T-helper 17 cell (primary cell): ENCODE measurements at places on chromosomes 3 and 15. TPM values are rescaled to one million over a fixed set of nuclear protein-coding genes. Genes with fewer than 3 reads are reported as not detected.

DNA sequence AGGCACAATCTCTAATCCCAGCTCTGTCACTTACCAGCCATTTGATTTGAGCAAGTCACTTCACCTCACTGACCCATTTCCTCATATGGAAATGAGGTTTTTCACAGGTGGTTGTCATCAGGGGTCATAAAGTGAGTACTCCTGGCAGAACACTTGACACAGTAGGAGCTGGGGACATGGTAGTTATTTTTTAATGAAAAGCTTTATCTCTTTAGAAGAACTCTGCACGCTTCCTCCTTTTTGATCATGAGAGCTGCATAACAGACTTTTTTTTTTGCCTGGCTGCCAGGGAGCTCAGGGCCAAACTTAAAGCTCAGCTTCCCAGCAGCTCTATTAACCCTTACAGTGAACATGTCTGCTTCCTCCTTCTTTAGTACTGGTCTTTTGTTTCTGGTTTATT lies 8.4 kb downstream of the VWA5B2 start:
- H3K27me3 ChIP-seq: peaks cover 5% of the 10 kb centered on the region
- peaks cover 2% of the 10 kb centered on the region for H3K4me1 ChIP-seq
- peaks cover under 1% of the 10 kb centered on the region for H3K36me3 ChIP-seq
- no peak overlapping the region for H3K4me3 ChIP-seq

DNA sequence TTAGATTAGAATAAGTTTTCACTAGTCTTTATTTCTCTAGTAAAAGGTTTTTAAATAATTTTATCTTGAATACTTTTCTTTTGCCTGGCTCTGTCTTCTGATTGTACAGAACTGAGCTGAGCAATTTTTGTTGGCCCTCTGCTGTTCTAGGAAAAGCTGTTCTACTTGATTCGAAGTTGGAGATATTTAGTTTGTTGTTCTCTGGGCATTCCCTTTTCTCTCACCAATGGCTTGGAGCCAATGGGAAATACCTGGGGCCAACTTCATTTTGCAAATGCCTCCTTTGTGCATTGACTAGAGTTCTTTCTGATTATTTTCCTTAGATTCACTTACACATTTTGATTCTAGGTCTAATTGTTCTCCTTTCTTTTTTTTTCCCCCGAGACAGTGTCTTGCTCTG lies 16.5 kb downstream of the ABHD5 start:
- H3K27me3 ChIP-seq: no peaks in the 10 kb centered on the region
- no peak for DNase-seq
- H3K4me1 ChIP-seq: peaks cover 6% of the 10 kb centered on the region
- peaks cover 5% of the 10 kb centered on the region for H3K36me3 ChIP-seq

GRCh38 chr15:64731012-64731804 lies 44.2 kb downstream of the RBPMS2 start:
- peaks cover 3% of the 10 kb centered on the region for H3K36me3 ChIP-seq
- peaks cover 10% of the 10 kb centered on the region for H3K4me1 ChIP-seq
- no peak overlapping the region for H3K27ac ChIP-seq
- no peak overlapping the region for H3K4me3 ChIP-seq

GRCh38 chr3:15470261-15470660 lies 42.9 kb downstream of the EAF1 start:
- no peak overlapping the region for H3K4me3 ChIP-seq
- peak overlapping the region; percentile 59 for H3K27ac ChIP-seq
- peaks cover 3% of the 10 kb centered on the region for H3K36me3 ChIP-seq
- H3K27me3 ChIP-seq: no peaks in the 10 kb centered on the region

GRCh38 chr3:160588023-160588422 lies 22.7 kb upstream of the KPNA4 start:
- H3K4me3 ChIP-seq: no peak overlapping the region
- no peaks in the 10 kb centered on the region for H3K36me3 ChIP-seq
- peaks cover 14% of the 10 kb centered on the region for H3K27me3 ChIP-seq
- no peaks in the 10 kb centered on the region for H3K4me1 ChIP-seq
- no peak overlapping the region for H3K27ac ChIP-seq
- DNase-seq: no peak

- H3K27me3 ChIP-seq: peaks cover 37% of the 10 kb centered on the region
- H3K4me3 ChIP-seq: no peak overlapping the region
- no peak for DNase-seq
- H3K27ac ChIP-seq: no peak overlapping the region
Observed at GRCh38 chr15:100692246-100692645, 89.9 kb downstream of the ASB7 start.

MED12L gene
- 6.2 TPM for total RNA-seq

MNS1 gene
- total RNA-seq: 0.52 TPM

GRAMD1C gene
- 1.2 TPM for total RNA-seq

GOLGA8G gene
- not detected for total RNA-seq
